ENCODE measurements at places on chromosomes 6 and 20.

DNA sequence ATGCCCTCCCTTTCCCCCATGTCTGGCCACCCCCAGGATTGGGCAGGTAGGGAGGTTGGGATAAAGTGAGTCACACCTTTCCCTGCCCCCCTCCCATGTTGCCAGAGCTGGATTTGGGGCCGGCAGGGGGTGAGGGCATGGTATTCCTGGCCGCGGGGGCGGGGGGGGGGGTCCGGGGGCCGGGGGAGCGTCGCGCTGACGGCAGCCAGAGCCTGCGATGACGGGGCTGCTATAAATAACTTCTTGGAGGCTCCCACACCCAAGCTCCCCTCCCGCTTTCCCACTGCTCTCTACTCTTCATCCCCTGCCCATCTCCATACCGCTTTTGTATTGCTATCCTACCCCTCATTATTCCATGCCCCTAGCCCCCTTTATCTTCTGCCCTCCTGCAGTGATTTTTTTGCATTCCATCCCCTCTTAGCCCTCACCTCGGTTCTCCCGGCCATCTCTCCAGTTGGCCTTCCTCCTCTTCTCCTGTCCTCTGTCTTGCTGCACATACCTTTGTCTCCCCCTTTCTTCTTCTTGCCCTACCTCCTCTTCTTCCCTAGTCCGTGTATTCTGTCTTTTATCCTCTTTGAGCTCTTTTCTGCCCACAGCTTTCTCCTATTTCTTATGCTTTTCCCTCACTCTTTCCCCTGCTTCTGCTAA is 13.8 kb downstream of the SYNGAP1 start:
- DNase-seq, result no peak

DNA sequence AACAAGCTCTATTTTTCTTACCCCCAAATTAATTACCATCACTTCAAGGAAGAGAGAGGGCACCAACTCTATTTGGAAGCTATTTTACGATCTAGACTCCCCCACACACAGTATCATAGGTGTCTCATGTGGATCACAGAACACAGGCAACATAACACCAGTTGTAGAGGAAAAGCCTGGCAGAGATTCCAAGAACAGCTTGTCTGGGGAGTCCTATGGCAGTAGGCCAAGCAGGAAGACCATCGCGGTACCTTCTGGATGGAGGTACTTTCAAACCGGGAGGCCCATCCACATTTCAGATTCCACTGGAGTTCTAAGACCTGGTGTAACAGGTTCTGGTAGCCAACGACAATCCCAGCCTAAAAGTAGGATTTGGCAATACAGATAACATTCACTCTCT is 37.6 kb upstream of the SPDEF start:
- no peak for DNase-seq

DNA sequence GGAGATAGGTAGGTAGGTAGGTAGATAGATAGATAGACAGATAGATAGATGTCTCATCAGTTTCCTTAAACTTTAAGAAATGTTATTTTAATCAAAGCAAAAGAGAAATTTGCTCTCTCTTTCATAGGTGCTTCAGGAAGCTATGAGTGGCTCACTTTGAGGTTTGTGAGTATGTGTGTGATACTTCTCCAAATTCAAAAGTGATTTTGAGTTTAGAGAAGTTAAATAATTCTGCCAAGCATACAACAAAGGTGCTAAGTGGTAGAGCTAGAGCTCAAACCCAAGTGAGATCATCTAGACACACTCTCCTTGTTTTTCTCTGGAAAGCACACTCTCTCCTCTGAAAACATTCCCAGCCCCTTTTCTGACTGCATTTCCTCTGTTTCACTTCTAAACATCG is 156.2 kb downstream of the EDN1 start:
- no peak for DNase-seq

- DNase-seq, result no peak
Observed at GRCh38 chr20:34940081-34940481, 15.5 kb downstream of the GSS start.

DNA sequence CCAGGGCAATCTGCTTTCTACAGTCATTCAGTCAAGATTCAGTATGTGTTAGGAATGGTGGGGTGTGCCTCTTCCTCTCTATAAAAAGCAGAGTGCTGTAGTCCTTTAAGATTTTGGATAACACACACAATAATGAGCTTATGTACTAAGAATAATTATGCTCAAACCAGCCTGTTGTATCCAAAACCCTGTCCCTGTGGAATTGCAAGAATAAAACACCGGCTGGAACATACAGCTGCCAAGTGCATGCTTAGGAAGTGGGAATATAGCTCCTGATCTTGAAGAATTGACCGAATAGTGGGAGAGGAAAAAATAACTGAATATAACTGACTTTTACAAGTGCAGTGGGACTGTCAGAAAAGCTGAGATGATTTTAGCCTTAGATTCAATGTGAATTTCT is 979 bp upstream of the MOCS1 start:
- DNase-seq, result no peak
